Glutamatergic neuron (in vitro differentiated cells): ENCODE measurements at places on chromosomes 12 and 14. TPM values are rescaled to one million over a fixed set of nuclear protein-coding genes. Genes with fewer than 3 reads are reported as not detected.

NCAPD2 gene
- total RNA-seq, result 29.3 TPM

DNA sequence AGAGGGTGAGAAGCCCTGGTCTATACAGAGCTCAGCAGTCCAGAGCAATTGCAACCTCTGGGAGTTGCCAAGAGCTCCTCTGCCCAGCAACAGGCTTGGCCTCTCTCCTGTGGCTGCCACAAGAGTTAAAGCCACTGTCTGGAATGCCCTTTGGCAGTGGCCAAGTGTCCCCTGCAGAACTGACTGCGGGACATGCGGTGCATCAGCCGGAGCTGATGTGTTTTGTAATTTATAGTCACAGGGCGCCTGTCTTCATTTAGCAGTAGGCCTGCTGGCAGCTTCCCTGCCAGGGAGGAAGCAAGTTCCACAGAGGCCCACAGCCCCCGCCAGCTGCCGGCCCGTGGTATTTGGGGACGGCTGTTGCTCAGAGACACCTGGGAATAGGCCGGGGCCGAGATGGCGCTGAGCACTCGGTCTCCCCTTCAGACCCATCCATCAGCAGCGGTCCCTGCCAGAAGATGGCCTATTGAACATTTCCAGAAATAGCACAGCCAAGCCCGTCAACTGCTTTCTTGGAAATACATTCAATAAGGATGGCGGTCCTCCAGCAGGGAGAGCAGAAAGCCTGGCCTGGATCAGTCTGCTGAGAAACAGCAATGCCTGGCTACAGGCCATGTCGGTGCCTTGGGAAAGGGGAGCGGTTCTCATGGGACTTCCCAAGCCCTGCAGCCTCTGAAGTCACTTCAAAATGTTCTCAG lies 217.4 kb downstream of the CRADD start:
- H3K27me3 ChIP-seq, result peaks cover 4% of the 10 kb centered on the region
- no peaks in the 10 kb centered on the region for H3K36me3 ChIP-seq
- H3K4me3 ChIP-seq, result peak overlapping the region; percentile 47
- peak overlapping the region; percentile 73 for H3K27ac ChIP-seq
- H3K4me1 ChIP-seq, result peaks cover 34% of the 10 kb centered on the region

GRCh38 chr12:115385141-115385540 lies 701.2 kb upstream of the TBX3 start:
- peaks cover 10% of the 10 kb centered on the region for H3K4me1 ChIP-seq
- H3K27ac ChIP-seq, result no peak overlapping the region
- no peak overlapping the region for H3K4me3 ChIP-seq
- H3K36me3 ChIP-seq, result no peaks in the 10 kb centered on the region

- H3K27ac ChIP-seq, result no peak overlapping the region
- H3K4me3 ChIP-seq, result no peak overlapping the region
- peaks cover 6% of the 10 kb centered on the region for H3K36me3 ChIP-seq
- peaks cover 12% of the 10 kb centered on the region for H3K4me1 ChIP-seq
Observed at GRCh38 chr12:115216301-115216700, 532.3 kb upstream of the TBX3 start.

TPPP2 gene
- not detected for total RNA-seq

DNA sequence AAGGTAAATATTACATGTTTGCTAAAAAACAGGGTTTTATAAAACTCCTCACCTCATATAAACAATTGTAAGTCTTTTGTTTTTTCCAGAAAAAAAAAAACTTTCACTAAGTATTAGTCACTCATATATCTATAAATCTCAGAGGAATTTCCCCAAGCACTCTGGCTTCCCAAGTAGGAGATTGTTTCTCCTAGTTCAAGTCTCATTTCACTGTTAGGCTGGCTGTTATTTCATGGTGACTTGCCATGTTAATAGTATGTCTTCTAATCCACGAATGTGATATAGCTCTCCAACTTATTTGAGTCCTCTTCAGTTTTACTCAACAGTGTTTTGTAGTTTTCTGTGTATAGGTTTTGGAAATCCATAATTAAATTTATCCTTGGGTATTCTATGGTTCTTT lies 61.6 kb downstream of the CAPZA3 start:
- H3K27ac ChIP-seq, result no peak overlapping the region
- H3K4me3 ChIP-seq, result no peak overlapping the region
- H3K27me3 ChIP-seq, result no peaks in the 10 kb centered on the region
- no peaks in the 10 kb centered on the region for H3K4me1 ChIP-seq
- no peak for DNase-seq
- no peaks in the 10 kb centered on the region for H3K36me3 ChIP-seq

- peaks cover under 1% of the 10 kb centered on the region for H3K4me1 ChIP-seq
- H3K36me3 ChIP-seq, result no peaks in the 10 kb centered on the region
- H3K27ac ChIP-seq, result no peak overlapping the region
- no peaks in the 10 kb centered on the region for H3K27me3 ChIP-seq
Observed at GRCh38 chr12:18327036-18327435, 65.7 kb downstream of the PIK3C2G start.

DNA sequence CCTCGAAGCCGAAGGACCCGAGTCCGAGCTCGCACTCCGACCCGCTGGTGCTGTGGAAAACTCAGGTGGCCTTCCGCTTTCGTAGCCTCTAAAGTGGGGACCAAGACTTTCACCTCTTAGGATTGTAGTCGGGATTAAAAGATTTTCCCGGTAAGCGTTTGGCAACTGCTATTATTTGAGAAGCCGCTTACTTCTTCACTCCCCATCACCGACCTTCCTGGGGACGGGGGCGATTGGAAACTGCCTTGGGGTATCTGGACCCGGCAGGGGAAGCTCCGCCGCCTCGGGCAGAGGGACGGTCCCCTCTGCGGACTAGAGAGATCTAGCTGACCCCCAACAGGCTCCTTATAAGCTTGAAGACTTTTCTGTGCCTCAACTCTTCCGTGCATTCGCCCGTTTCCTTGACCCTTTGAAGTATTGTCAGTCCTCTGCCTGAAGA lies 659 bp downstream of the TRAFD1 start:
- no peak for DNase-seq
- H3K27me3 ChIP-seq, result no peaks in the 10 kb centered on the region
- peak overlapping the region; percentile 87 for H3K4me3 ChIP-seq
- peak overlapping the region; percentile 55 for H3K27ac ChIP-seq
- no peaks in the 10 kb centered on the region for H3K36me3 ChIP-seq
- H3K4me1 ChIP-seq, result peaks cover 3% of the 10 kb centered on the region

SOX5 gene
- total RNA-seq, result 118 TPM

HOXC10 gene
- not detected for total RNA-seq

DNA sequence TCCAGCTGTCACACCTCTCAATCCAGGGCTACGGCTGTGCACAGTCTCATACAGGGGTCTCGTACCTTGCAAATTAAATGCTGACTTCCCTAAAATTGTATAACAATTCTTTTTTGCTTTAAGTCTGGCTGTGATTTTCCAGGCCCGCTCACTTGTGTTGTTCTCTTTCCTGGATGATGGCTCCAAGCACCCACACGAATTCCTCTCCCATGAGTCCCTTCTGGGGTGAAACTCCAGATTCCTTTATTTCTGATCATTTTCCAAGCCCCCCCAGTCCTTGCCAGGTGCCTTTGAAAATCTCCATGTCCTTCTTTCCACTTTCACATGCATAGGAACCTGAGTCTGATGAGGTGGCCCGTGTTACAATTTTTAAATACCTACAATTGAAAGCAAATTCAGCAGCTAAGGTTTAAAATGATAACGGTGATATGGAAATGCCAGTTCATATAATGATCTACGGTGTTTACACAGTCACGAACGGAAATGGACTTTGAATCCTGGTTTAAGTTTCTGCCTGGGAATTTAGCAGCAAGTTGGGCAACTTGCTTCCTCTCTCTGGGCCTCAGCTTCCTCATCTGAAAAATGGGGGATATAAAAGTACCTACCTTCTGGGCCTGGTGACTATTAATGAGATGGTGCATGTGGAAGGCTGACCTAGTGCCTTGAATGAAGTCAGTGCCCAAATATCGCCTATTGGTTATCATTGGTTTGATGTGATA lies 85.5 kb downstream of the STAB2 start:
- H3K4me1 ChIP-seq, result no peaks in the 10 kb centered on the region
- no peak for DNase-seq
- H3K27ac ChIP-seq, result no peak overlapping the region
- no peaks in the 10 kb centered on the region for H3K27me3 ChIP-seq
- H3K36me3 ChIP-seq, result no peaks in the 10 kb centered on the region
- no peak overlapping the region for H3K4me3 ChIP-seq

DNA sequence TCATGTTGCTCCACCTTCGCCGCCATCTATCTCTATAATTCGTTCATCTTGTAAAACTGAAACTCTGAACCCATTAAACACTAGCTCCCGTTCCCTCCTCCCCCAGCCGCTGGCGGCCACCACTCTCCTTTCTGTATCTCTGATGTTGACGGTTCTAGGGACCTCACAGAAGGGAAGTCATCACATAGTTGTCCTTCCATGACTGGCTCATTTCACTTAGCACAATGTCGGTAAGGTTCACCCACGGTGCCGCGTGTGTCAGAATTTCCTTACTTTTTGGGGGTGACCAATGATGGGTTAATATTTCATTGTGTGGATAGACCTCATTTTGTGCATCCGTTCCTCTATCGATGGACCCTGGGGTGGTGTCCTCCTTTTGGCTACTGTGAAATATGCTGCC lies 2.0 kb upstream of the CACNA2D4 start:
- H3K27me3 ChIP-seq, result peaks cover 9% of the 10 kb centered on the region
- no peak overlapping the region for H3K27ac ChIP-seq
- no peak for DNase-seq
- peaks cover 20% of the 10 kb centered on the region for H3K4me1 ChIP-seq

AMN gene
- 0.34 TPM for total RNA-seq

DNA sequence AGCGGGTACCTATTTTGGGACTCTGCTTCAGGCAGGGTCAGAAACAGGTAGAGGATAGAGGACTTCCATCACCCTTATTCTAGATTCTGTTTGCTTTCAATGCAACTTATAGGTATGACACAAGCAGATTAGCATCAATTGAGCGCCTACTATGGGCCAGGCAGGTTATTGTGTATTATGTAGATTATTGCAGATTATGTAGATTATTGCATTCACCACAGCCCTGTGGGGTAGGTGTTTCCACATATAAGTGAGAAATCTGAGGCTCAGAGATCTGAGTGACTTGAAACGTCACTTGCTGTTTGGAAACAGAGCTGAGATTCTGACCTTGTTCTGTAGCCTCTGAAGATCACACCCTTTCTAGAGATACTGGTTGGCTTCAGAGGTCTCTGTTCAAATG lies 25.7 kb upstream of the SERPINA4 start:
- H3K4me3 ChIP-seq, result no peak overlapping the region
- H3K4me1 ChIP-seq, result no peaks in the 10 kb centered on the region
- no peak for DNase-seq
- no peak overlapping the region for H3K27ac ChIP-seq

GRCh38 chr12:24378548-24379407 lies 429.3 kb upstream of the SOX5 start:
- H3K27me3 ChIP-seq, result peaks cover 2% of the 10 kb centered on the region
- peaks cover 2% of the 10 kb centered on the region for H3K4me1 ChIP-seq
- no peaks in the 10 kb centered on the region for H3K36me3 ChIP-seq
- H3K27ac ChIP-seq, result no peak overlapping the region
- DNase-seq, result no peak
- H3K4me3 ChIP-seq, result no peak overlapping the region

GRCh38 chr14:105365681-105366080 lies 32.7 kb upstream of the TEX22 start:
- peaks cover 8% of the 10 kb centered on the region for H3K36me3 ChIP-seq
- peaks cover 5% of the 10 kb centered on the region for H3K4me1 ChIP-seq
- peaks cover 9% of the 10 kb centered on the region for H3K27me3 ChIP-seq

DNA sequence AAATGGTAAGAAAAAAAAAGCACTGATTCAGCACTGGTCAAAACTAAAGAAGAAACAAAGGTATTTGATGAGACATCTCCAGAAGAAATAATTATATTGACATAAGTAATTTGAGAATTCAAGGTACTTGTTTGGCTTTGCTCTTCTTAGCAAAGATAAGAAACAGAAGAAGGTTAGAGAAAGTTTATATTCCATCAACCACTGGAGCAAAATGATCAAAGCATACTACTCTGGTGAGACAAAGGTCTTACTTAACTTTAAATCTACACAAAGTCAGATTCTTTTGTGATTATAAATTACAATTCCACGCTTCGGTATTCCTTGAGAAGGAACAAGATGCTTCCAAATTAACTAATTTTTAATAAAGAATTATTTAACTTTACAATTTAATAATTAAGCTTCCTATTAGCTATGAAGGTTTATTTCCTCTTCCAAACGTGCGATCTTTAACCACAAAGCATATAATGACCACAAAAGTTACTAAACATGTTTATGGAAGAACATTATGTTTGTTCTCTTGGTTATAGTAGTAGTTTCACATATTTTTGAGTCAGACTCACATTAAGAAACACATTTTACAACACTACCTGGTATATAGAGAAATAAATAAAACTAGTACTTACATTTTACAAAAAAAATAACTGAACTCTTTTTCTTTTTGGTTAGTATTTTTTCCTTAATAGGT lies 53.4 kb downstream of the METTL25 start:
- H3K27ac ChIP-seq, result no peak overlapping the region
- no peaks in the 10 kb centered on the region for H3K27me3 ChIP-seq
- DNase-seq, result no peak
- H3K36me3 ChIP-seq, result no peaks in the 10 kb centered on the region
- H3K4me3 ChIP-seq, result no peak overlapping the region
- H3K4me1 ChIP-seq, result no peaks in the 10 kb centered on the region

ARHGAP9 gene
- 52.0 TPM for total RNA-seq

- H3K4me3 ChIP-seq, result no peak overlapping the region
- no peak for DNase-seq
- no peak overlapping the region for H3K27ac ChIP-seq
- peaks cover 13% of the 10 kb centered on the region for H3K4me1 ChIP-seq
Observed at GRCh38 chr12:111390910-111391309, 14.8 kb upstream of the SH2B3 start.

PTGER2 gene
- total RNA-seq, result not detected

DNA sequence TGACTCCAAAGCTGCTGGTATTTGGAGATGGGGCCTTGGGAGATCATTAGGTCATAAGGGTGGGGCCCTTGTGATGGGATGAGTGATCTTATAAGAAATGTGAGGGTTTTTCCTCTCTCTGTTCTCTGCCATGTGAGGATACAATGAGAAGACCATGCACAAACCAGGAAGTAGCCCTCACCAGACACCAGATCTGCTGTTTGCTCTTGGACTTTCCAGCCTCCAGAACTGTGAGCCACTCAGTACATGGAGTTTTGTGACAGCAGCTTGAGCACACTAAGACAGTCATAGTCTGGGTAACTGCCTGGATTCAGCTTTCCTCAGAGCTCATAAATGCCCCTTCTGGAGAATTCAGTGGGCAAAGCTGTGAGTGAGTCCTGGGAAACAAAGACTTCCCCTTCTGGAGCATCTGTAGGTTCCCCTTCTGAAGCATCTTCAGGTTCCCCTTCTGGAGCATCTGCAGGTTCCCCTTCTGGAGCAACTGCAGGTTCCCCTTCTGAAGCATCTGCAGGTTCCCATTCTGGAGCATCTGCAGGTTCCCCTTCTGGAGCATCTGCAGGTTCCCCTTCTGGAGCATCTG lies 11.0 kb upstream of the PPP4R3A start:
- peaks cover 2% of the 10 kb centered on the region for H3K27me3 ChIP-seq
- H3K4me3 ChIP-seq, result no peak overlapping the region
- no peak for DNase-seq
- H3K27ac ChIP-seq, result no peak overlapping the region
- no peaks in the 10 kb centered on the region for H3K36me3 ChIP-seq
